HFF-Myc (cell line): ENCODE measurements at places on chromosomes 3 and 15.

- DNase-seq = no peak
Measured at GRCh38 chr15:79365765-79366164, 54.9 kb downstream of the TMED3 start.

GRCh38 chr3:195397524-195397923 lies 45.3 kb downstream of the ACAP2 start:
- no peak for DNase-seq

- peak; percentile 19 for DNase-seq
Measured at GRCh38 chr3:69212411-69213160, 90.2 kb upstream of the LMOD3 start.

DNA sequence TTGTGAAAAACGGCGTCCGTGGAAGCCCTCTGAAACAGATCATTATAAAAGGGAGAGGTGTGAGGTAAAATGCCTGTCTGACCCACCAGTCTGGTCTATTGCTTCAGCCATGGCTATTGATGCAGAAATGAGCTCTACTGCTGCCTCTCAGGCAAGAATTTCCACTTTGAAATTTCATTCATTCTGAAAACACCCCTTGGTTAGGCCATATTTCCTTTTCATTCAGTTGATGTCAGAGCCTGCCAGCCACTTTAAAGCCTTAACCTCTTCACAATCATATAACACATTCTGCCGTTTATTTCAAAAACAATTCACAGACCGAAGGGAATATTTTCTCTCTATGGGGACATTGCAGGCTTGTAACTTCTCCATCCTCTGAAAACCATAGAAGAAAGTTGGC lies 71.9 kb downstream of the FOXB1 start:
- no peak for DNase-seq

GRCh38 chr15:57284535-57284934 lies 91.8 kb upstream of the CGNL1 start:
- no peak for DNase-seq

GRCh38 chr3:195859846-195860411 lies 48.2 kb upstream of the MUC4 start:
- DNase-seq = no peak

DNA sequence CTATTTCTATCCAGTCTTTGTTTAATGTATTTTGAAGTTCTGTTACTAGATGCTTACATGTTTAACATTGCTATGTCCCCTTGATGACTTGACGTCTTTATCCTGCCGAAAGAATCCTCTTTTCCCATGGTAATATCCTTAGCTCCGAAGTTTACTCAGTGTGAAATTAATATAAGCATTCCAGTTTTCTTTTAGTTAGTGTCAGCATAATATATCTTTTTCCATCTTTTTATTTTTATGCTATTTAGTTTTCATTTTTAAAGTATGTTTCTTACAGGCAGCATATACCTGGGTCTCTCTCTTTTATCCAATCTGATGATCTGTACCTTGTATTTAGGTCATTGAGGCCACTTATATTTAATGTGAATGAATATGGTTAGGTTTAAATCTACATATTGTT lies 39.1 kb upstream of the MEF2A start:
- DNase-seq = no peak

GRCh38 chr15:61935493-61935892 lies 124.8 kb downstream of the VPS13C start:
- no peak for DNase-seq
